ENCODE measurements at places on chromosomes 7 and 10.

DNA sequence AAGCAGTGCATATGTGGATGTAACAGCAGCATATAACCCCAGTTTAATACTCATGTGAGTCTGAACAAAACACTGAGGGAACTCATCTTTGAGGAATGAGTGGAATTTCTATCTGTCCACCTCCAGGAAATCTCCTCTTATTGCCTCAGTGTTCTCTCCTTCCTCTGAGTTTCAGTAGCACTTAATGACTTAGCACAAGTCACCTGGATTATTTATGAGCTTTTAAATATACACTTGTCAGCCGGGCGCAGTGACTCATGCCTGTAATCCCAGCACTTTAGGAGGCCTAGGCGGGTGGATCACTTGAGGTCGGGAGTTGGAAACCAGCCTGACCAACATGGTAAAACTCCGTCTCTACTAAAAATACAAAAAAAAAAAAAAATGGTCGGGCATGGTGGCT, 4.3 kb downstream of the LRRC20 start:
- DNase-seq = no peak

GRCh38 chr10:26863351-26864076, 2.8 kb upstream of the ABI1 start:
- no peak for DNase-seq

DNA sequence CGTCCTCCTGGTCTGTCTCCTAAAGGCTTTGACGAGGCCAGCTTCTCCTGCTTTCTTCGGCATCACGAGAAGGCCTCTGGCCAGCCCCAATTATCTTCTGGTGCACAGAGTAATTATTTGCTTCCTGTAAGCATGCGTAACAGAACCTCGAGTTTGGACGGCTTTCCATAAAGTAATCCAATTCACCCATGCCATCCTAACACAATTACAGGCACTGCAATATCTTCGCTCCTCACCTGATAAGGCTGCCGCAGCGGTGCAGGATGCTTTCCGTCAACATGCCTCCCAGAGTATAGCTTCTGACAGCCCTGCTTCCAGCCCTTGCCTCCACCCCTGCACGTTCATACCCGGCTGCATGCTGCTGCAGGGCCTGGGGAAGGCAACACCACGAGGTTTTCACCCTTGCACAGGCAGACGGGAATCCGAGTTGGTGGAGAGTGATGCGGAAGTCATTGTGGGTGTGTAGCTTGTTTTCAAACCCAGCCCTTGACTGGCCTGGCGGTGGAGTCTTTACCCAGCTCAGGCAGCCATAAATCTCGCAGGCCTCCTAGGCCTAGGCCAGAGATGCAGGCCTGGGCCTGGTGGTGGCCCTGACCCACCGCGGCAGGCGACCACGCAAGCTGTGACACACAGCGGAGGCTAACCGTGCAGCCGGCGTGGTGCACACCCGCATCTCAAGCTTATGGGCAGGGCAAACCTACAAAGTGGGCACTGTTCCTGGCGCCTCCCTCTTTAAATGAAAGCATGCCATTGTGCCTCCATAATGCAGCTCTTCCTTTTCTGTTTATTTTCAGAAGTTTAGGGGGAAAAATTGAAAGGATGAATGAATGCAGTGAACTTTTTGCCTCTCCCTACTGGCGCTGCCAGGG, 12.7 kb downstream of the EBF3 start:
- no peak for DNase-seq

GRCh38 chr7:118311121-118311836, 86.8 kb downstream of the ANKRD7 start:
- no peak for DNase-seq

DNA sequence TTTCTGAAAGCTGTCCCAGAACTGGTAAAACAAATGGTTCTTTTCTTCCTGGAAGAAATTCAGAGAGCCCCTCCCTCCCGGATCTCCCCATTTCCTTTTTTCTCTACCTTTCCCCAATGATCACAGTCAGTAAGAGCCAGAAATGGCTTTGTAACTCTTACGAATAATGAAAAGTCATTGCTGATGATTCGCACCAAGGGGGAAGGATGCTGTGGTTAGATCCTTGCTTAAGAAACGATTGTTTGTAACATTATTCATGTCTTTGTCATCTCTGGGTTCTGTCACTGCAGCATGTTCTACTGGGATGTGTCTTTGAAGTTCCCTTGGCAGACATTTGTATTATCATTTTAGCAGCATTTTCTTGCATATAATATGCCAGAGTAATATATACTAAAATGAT, 138.9 kb downstream of the CACNB2 start:
- DNase-seq = no peak

Measured in H1 (cell line).